ENCODE measurements at places on chromosomes 6 and 20. TPM values are rescaled to one million over a fixed set of nuclear protein-coding genes. Genes with fewer than 3 reads are reported as not detected.

GRCh38 chr6:51323056-51323455 is 504.4 kb downstream of the TFAP2B start:
- DNase-seq, result no peak

LY6G5C gene
- total RNA-seq, result 1.5 TPM

GRCh38 chr20:703426-703825 is 27.8 kb upstream of the SCRT2 start:
- no peak for DNase-seq

DNA sequence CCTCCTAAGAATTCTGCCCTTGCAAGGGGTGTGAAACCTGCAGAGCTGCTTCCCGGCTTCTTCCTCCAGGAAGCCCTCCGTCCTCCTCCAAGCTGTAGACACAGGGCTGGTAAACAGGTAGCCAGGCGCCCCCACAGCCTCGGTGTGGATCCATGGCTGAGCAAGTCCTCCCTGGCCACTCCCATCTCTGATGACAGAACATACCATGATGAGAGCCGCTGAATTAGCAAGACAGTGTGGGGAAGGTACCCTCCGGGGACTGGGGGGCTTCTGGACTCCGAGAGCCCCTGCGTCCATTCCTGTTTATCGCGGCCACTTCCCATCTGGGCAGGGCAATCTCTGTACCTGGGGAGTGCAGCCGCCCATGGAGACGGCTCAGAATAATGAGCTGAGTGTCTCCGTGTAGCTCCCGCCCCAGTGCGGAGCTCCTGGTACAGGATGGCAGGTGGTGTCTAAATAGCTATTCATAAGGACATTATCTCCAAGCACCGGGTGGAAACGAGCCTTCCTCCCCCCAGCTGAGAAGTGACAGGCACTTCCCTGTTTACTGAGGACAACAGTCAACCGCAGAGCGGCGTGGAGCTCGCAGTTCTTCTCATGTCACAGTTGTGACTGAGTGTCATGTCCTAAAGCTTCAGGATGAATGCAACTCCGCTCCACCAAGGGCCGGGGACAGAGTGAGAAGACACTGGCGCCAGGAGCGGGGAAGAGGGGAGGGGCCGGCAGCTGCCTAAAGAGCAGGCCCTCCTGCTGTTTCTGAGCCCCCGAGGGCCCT is 22.7 kb upstream of the NTSR1 start:
- DNase-seq, result peak; percentile 29

- DNase-seq, result no peak
These were observed 29.0 kb upstream of the ZNF337 start for GRCh38 chr20:25725639-25726038.

DNA sequence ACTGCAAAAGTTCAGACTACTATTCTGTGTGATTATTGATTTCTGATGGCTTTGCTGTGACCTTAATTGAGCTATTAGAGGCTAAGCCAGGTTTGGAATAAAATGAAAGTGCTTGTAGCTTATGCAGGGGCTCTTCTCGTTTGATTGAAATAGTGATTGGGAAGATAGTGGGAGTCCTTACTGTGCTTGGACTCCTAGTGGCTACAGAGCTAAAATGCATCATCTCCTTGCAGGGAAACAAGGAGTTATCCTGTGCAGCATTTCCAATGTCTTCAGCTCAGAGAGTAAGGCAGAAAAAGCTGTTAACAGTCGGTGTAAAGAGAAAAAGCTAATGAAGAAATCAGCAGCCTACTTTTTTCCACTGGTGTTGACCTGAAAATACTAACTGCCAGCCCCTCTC is 173.5 kb downstream of the SLC35F1 start:
- no peak for DNase-seq

DNA sequence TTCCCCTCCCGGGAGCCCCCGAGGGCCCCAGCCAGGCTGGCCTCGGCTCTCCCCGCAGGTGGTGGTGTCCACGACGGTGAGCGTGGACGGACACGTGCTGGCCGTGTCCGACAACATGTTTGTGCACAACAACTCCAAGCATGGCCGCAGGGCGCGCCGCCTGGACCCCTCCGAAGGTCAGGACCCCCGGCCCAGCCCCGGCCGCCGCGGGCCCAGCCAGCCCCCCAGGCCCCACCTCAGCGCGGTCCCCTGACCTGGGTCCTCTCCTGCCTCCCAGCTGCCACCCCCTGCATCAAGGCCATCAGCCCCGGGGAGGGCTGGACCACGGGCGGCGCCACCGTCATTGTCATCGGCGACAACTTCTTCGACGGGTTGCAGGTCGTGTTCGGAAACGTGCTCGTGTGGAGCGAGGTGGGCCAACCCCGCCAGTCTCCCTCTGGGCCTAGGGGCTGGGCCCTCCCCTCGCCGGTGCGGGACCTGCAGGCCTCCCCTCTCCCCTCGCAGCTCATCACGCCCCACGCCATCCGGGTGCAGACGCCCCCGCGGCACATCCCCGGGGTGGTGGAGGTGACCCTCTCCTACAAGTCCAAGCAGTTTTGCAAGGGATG is 51.0 kb downstream of the CPXM1 start:
- DNase-seq, result no peak

GRCh38 chr6:8086755-8087306 is 15.5 kb downstream of the EEF1E1 start:
- no peak for DNase-seq

MCUR1 gene
- 30.7 TPM for total RNA-seq

GPR6 gene
- total RNA-seq, result not detected

- DNase-seq, result no peak
These were observed 130.1 kb upstream of the DOK5 start for GRCh38 chr20:54345301-54345724.

GRCh38 chr6:127266178-127266891 is at the start of gene RNF146:
Gene RNF146 (plus strand): TSS chr6:127266864. CDS start chr6:127280339, 13,475 bp downstream.
- DNase-seq, result peak; percentile 86

SPAG4 gene
- total RNA-seq, result 2.3 TPM

GRCh38 chr6:7996538-7997111 is 67.6 kb downstream of the BLOC1S5 start:
- no peak for DNase-seq

DNA sequence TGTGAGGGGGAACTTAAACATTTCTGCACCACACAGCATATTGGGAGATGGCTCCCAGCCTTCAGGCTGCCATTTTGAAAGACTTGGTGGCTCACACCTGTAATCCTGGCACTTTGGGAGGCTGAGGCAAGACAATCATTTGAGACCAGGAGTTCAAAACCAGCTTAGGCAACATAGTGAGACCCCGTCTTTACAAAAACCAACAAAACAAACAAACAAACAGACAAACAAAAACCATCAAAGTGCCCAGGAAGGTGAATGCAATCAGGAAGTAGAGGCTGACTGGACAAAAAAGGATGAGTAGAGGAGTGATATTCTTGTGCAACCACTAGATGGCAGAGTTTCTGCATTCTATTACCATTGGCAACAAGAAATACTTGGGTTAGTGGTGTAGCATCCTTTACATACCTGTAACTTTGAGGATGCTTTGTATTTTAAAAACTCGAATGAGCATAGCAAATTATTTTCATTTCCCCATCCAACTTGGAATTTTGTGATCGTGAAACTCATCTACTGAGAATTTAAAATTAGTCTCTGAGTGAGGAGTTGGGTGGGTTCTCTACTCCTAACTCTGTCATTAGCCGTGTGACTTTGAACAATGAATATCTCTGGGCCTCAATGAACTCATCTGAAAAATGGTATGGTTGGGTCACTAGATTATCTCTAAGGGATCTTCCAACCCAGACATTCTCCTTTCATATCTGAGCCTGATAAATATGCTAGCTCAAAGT is 84.4 kb downstream of the CRYBG1 start:
- DNase-seq, result no peak

DNA sequence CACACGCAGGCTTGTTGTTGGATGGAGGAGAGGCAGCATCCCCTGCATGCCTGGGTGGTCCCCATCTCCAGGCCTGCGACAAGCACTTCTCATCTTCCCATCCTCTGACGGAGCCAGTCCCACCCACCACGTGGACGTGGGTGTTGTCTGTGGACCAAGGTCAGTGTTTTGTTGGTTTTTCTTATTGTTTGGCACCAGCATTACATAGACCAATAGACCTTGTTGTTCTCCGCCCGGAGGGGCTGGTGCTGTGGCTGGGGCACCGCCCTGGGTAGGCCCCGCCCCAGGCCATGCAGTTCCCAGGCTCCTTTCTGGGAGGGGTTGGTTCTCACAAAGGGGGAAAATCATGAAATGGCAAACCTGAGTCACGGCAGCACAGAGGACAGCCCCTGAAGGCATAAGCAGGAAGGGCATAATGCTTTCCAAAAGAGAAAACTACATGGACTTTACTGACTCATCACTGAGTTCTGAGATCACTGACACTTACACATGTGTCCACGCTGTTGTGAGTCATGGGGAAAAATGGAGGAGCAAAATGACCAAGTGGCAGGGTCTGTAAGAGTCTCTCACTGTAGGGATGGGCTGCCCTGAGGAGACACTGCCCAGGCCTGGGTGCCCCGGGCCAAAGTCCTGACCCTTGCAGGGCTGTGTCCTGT is 90.8 kb downstream of the THBS2 start:
- DNase-seq, result no peak

DNA sequence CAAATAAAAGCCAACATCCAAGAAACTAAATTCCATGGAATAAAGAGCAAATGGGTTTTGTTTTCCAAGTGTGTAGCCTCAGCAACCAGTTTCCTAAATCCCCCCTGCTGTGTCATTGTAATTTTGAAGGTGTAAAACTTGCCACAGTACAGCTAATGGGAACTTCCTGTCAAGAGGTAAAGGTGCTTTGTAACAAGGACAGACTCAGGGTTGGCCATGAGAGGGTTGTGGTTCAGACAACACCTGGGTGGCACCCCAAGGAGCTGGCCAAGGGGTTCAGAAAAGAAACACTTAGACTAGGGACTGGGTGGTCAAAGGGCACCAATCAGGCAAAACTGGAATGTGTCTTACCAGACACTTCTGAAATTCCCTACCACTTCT is 52.4 kb upstream of the LYRM2 start:
- no peak for DNase-seq

OPRM1 gene
- total RNA-seq, result not detected

DNA sequence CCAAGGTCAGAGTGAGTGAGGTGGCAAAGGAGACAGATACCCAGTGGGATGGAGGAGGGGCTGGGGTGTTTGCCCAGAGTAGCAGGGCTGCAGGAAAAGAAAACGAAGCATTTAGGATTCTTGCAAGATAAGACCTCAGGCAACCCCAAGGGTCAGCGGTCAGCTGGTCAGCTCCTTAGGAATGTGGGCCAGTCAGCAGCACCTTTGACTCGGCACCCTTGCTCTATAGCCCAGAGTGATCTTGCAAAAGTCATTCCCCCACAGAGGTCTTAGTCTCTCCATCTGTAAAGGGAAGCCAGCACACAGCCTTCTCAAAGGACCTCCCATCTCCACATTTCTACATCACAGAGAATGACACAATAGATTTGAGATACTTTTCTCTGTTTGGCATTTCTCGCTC is 56.7 kb downstream of the VEGFA start:
- DNase-seq, result no peak

GRCh38 chr6:79146421-79146820 is 68.4 kb upstream of the PHIP start:
- no peak for DNase-seq

SLC26A8 gene
- total RNA-seq, result not detected

GRCh38 chr20:36951979-36952738 is 651 bp upstream of the SAMHD1 start:
- DNase-seq, result no peak

LATS1 gene
- total RNA-seq, result 10.8 TPM

TREM2 gene
- 0.66 TPM for total RNA-seq

DNA sequence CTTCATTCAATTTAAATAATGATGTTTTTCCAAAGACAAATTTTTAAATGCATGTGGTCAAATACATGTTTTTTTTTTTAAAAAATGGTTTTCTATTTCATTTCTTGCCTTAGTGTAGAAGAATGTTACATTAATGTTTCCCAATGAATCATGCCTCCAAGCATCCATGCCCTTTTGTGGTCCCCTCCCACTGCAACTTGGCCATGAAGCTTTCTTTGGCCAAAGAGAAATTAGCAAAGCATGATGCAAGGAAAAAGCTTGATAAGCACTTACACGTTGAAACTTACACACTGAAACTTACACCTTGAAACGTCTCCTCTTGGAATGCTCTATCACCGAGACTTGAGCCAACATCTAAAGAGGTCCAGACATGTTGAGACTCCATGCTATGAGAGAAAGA is 93.0 kb upstream of the ELOVL5 start:
- DNase-seq, result no peak

- DNase-seq, result peak; percentile 22
These were observed 549 bp downstream of the ANKRD6 start for GRCh38 chr6:89433252-89434149.

GRCh38 chr6:44538807-44539201 is 151.3 kb downstream of the CDC5L start:
- no peak for DNase-seq

DNA sequence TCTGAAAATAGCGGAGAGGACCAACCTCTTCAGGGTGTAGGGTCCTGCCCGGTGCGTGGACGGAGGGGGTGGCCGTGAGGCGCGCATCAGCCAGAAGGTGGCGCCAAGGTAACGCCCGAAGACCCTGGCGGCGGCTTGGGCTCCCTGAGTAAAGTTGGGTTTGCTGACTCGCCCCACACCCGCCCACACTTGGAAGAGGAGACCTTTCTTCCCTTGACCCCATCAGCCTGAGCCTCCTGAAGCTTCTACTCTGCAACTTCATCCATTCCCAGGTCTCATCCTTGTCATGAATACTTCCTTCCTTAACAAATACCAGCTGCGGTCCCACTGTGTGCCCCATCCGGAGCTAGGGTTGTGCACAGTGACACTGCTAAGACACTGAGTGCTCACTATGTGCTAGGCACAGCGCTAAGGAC is 14.6 kb downstream of the CD40 start:
- peak; percentile 68 for DNase-seq

- DNase-seq, result no peak
These were observed 16.9 kb upstream of the SNAI1 start for GRCh38 chr20:49965781-49966305.

DNA sequence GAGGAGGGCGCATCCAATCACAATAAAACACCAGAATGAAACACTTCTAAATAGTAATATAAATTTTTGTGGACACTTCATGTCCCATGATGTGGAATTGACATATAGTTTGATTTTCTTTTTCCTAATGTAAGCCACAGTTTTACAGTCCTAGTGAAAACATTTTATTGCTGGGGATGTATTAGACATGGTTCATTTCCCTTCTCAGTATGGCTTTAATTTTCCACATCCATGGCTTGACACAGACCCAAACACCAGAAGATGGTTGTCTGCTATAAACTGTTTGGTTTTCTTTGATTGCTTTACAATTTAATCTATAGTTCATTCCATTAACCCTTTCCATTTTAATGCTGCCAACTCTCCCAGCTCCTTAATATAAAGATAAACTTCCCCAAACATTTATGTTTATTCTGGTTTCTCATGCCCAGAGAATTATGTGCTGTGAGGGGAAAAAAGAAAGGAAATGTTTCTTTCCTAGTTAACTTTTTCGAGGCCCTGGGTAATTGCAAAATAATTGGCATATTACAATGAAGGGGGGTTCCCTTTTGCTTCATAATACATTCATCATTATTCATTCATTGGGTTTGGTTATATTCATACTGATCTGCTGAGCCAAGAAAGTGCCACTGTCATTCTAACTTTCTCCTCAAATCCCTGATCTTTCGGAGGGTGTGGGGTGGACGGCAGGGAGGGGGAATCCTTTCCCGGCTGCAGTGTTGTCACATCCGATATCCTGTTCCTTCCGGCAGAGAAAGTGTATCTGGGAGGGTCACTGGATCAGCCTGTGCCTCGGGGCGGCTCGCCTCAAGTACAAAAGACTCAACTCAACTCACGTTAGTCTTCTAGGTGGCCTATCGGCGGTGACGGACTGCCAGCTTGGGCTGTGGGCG is 127.6 kb upstream of the TFAP2D start:
- no peak for DNase-seq
